Cardiac muscle cell (in vitro differentiated cells and primary cell): ENCODE measurements at places on chromosomes 5 and 9. TPM values are rescaled to one million over a fixed set of nuclear protein-coding genes. Genes with fewer than 3 reads are reported as not detected.

DNA sequence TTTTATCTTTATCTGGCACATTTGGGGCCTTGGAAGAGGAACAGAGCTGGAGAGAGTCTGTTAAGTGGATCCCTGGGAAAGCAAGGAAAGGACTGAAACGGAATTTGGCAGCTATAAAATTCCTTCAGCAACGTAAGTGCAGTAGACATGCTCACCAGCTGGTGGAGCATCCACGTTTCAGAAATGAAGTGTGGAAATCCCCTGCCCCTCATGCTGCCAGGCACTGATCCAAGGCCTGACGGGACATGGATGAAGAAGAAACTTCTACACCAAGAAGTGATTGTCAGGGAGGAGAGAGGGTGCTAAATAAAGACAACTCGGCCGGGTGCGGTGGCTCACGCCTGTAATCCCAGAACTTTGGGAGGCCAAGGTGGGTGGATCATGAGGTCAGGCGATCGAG lies 209.3 kb downstream of the ROR2 start:
- no peak for DNase-seq

- peak; percentile 45 for DNase-seq
Measured at GRCh38 chr9:3848445-3849114, 322.8 kb upstream of the RFX3 start.

- no peak for DNase-seq
Measured at GRCh38 chr5:92775711-92776615, 805.1 kb downstream of the NR2F1-AS1 start.

Gene ENC1
- total RNA-seq = 5.7 and 6.5 TPM in 2 replicates

DNA sequence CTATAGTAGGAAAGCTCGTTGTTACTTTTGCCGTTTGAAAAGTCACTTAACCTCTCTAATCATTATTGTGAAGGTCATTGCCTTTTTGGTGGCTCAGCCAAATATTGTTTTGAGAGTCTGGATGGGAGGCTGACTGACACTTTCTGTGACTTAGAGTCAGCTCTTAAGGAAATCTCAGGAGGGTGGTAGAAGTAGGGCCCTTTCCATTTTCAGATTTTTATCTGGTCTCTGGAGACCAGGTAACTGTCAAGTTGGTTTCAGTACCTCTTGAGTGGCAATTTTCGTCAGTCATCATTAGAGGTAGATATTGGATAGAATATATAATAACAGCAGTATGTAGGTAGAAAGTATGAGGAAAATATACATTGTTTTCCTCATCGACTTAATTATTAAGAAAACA lies 23.3 kb downstream of the UGCG start:
- no peak for DNase-seq

DNA sequence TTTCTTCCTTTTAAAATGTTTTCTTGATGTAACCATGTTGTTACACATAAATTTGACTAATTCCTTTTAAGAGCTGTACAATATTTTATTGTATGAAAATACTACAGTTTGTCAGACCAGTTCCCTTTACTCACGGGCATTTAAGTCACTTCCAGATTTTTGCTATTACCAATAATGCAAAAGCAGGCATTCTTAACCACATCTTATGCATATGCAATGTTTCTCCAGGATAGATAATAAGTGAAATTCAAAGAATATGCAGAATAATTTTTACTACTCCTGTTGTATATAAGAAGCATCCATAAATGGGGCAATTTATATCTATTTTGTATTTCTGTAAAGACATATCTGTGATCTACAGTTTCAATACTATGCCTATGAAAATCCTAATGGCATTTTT lies 77.3 kb downstream of the FNIP1 start:
- no peak for DNase-seq

DNA sequence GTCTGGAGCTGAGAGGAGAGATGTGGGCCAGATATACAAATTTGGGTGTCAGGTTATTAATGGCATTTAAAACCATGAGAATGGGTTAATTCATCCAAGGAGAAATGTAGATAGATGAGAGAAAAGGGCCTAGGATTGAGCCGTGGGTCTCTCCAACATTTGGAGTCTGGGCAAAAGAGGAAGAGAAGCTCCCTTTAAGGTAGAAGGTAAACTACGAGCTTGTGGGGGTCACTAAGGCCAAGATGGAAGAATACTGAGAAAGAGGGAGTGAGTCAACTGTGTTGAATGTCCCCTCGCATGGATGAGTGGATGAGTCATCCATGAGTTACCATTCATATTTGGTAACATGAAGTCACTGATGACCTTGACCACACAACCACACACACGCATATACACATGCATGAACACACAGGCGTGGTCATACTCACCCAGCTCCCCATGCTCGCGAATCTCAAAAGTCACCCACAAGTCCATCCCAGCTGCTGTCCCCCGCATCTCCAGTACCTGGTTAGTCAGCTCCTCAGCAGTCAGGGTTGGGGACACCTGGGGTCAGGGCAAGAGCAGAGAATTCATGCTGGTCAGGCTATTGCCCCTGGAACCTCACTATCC lies 6.8 kb upstream of the FCHSD1 start:
- no peak for DNase-seq

DNA sequence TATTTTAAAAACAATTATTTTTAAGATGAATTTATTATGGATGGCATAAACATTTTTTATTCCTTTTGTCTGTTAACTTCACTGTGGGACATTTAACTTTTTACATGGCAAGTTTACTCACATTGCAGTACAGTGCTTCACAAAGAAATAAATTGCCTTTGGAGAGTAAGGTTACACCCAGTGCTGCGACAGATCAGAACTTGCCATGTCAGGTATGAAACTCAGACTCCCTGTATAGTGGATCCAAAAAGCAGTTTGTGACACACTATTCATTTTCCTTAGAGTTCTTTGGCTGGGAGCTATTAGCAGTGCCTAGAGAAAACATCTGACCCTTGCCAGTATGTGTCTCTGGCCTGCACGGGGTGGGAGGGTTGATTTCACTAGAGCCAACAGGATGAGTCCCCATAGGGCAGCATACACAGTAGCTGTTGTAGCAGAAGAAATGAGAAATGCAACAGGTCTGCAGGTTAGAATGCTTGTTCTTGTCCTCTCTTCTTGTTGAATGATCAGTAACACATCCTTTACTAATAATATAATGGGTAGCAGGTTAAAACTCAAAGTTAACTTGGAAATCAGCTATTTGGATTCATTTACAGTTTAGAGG lies 42.9 kb downstream of the STARD4 start:
- no peak for DNase-seq

Gene PLPP7
- total RNA-seq = 50.3 and 52.5 TPM in 2 replicates

DNA sequence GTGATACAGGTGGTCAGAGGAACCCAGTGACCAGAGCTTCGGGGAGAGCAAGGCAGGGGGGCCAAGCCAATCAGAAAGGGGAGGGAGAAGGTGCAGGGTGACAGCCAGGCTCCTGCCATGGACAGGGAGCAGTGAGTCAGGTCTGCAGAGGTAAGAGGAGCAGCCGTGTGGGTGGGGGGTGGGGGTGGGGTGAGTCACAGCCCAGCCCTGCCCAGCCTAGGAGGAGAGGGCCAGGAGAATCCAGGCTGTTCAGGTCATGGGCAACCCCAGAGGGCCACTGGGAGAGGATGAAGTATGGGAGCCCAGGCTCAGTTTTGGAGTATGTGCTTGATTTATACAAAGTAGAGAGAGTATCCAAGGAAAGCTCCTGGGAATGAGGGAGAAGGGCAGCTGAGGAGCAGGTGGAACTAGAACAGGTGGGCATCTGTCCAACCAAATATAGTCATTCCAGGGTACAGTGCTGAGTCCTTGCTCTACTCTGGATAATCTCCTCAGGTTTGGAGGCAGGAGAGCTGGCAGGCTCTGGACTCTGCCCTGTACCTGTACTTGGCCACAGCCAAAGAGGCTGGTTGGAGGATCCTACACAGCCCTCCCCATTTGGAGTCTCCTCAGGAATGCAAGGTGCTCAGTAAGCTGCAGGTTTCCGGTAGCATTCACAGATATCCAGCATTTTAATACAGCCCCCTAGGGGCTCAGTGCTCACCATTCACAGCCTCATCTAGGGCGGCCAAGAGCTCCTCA lies 1.6 kb downstream of the HBEGF start:
- DNase-seq = no peak

Gene BICD2
- 34.9 and 36.5 TPM in 2 replicates for total RNA-seq

Gene PCAT7
- 11.5 and 24.4 TPM in 2 replicates for total RNA-seq

Gene ABCA1
- total RNA-seq = 12.6 and 23.0 TPM in 2 replicates

GRCh38 chr9:15617782-15618181 lies 64.9 kb downstream of the CCDC171 start:
- no peak for DNase-seq

- no peak for DNase-seq
Measured at GRCh38 chr5:79792463-79792862, 102.8 kb downstream of the CMYA5 start.

- no peak for DNase-seq
Measured at GRCh38 chr5:115758356-115758755, 58.1 kb downstream of the CDO1 start.

Gene CDO1
- total RNA-seq = 19.0 and 27.1 TPM in 2 replicates

Gene EDIL3
- total RNA-seq = 5.1 and 7.7 TPM in 2 replicates

Gene MEIKIN
- not detected in 2 replicates for total RNA-seq

Gene HTR1A
- not detected in 2 replicates for total RNA-seq

- no peak for DNase-seq
Measured at GRCh38 chr5:89929834-89930233, 479.7 kb downstream of the CETN3 start.

DNA sequence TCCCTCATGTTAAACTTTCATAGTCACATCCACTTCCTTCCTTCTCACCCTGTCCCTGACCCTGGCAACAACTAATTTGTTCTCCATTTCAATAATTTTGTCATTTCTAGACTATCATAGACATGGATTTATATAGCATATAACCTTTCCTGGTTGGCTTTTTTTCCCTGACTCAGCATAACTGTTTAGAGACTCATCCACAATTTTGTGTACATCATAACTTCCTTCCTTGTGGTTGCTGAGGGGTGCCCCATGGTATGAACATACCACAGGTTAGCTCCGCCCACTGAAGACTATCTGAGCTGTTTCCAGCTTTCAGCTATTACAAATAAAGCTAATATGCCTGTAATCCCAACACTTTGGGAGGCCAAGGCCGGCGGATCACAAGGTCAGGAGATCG lies 137.3 kb downstream of the PHF2 start:
- no peak for DNase-seq

Gene SLC36A1
- total RNA-seq = 6.1 and 8.8 TPM in 2 replicates

- DNase-seq = no peak
Measured at GRCh38 chr5:82613891-82614290, 335.7 kb upstream of the RPS23 start.

- DNase-seq = peak; percentile 84
Measured at GRCh38 chr5:10283927-10284635, 23.6 kb downstream of the CMBL start.

Gene ELOVL7
- 0.14 and 0.42 TPM in 2 replicates for total RNA-seq

GRCh38 chr5:112706446-112707016 lies 31.2 kb upstream of the APC start:
- no peak for DNase-seq

Gene EEIG1
- 20.9 and 25.6 TPM in 2 replicates for total RNA-seq

DNA sequence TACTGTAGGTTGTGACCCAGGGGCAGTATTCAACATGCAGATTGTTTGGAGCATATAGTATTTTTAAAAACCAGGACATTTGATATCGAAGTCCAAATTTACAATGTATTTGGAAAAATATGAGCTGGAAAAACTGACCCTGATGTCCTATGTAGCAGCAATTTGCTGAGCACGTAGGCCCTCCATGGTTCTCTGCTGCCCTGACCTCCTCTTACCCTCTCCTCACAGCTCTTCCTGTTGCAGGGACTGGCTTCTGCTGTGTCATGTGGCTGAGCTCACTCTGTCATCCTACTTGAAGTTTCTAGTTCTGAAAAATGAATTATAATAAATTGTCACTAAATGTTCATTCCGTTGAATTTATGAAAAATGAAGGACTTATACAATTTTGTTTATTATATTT lies 4.1 kb upstream of the ASPN start:
- DNase-seq = no peak

GRCh38 chr5:112084149-112084548 lies 327.2 kb upstream of the NREP start:
- peak; percentile 33 for DNase-seq

DNA sequence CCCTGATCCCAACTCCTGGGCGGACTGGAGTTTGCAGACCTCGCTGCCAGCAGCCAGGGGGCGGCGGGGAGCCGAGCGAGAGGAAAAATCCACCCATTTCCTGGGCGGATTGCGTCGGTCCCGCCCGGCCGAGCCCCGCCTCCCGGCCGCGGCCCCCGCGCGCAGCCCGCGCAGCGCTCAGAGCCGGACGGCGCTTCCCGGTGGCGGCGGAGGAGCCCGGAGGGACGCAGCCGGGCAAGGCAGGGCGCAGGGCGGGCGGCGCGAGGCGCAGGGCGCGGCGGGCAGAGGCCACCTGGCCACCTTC lies at the start of gene OLFM1:
TSS of gene OLFM1 (plus strand) at position 180 of the 304 bp plus-strand sequence. CDS start 322 bp downstream, outside the sequence.
- peak; percentile 74 for DNase-seq

GRCh38 chr5:144202072-144202471 lies 31.4 kb downstream of the KCTD16 start:
- no peak for DNase-seq

Gene NTNG2
- 3.1 and 3.5 TPM in 2 replicates for total RNA-seq

GRCh38 chr5:372996-373709 lies 51.6 kb downstream of the AHRR start:
- DNase-seq = no peak

DNA sequence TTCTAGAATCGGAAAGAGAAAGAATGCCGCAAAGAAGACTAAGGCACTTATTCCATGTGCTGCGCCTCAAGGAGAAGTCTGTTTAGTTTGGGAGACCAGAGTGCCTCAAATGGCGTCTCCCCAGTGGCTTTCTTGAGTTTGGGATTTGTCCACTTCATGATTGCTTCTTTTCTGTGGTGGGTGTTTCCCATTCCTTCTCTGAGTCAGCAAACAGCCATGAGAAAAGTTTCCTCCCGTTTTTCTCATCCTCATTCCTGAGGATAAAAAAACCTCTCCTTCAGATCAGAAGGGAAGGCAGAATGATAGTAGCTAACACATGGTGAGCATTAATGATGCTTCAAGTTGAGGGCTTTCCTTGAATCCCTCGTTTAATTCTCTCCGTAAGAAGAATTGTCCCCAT lies 275.9 kb upstream of the WWC1 start:
- DNase-seq = peak; percentile 29

Gene SPACA9
- total RNA-seq = 4.8 and 6.4 TPM in 2 replicates

- DNase-seq = no peak
Measured at GRCh38 chr5:126370796-126371718, 52.2 kb upstream of the GRAMD2B start.

DNA sequence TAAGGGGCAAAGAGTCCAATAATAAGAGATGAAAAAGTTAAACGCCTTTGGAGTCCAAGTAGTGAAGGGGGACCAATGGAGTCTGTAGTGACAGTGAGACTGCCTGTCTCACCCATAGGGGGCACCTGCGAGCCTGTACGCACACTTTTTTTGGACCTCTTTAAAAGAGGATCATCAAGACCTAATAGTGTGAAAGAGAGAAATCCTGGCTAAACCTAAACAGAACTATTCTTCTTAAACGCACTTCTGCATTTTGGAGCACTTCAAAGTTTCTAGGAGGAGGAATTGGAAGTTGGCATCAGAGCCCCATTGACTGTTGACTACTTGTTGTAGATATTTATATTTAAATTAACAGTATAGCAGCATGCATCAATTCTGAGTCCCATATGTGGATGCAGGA lies 636.1 kb upstream of the KLF4 start:
- no peak for DNase-seq

Gene AQP7
- total RNA-seq = 3.8 and 5.5 TPM in 2 replicates

DNA sequence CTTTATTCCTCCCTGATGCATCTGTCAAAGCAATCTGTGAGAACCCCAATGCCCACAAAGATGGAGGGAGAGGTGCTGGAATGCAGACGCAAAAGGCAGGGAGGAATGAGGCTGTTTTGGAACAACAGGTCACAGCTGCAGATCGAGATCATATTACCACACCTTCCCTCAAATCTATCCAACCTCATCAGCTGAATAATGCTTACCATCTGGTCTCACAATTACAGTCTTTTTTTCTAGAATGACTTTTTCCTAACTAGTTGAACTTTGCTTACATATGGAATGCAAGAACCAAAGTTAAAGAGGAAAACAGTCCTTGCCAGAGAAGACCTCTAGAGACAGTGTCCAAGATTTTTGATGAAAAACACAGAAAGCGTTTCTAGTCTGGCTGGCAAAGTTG lies 158.1 kb downstream of the LPAR1 start:
- DNase-seq = peak; percentile 69
